Brain microvascular endothelial cell (primary cell): ENCODE measurements at places on chromosomes 13 and 19.
A peak's percentile ranks its signal among the peaks of the same experiment; 100 is the strongest.

DNA sequence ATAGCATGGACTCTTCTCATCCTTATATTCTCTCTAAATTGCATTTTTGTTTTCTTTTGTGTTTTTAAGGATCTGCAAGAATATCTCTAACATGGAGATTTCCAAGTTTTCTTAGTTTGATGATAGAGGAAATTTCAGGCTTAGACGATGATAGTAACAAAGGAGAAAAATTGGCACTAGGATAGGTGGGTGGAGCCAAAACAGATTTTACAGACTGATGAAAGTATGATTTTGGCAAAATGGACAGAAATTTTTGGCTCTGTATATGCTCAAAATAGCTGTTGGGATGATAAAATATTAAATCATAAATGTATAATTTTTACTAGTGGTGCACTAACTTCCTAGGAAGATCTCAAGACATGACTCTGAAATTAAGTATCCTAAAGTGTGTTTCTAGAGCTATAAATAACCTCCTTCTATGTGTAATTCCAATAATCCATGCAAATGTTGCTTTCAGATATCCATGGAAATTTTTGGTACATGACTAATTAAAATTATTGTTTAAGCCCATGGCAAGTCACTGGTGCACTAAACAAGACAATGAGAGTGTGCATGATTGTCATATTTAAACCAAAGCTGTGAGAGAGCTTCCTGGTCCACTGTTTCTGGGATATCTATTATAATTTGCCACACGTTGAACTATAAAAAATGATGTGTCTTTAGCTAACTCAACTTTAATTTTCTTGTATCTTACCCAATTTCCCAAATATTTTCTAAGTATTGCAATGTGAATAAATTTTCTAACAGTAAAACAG lies 55.8 kb upstream of the NBEA start:
- no peak for DNase-seq

- DNase-seq = no peak
Observed at GRCh38 chr19:12756150-12756883, 4.7 kb downstream of the BEST2 start.

GRCh38 chr13:93226065-93226622 lies 463 bp upstream of the GPC6 start:
- peak; percentile 19 for DNase-seq

DNA sequence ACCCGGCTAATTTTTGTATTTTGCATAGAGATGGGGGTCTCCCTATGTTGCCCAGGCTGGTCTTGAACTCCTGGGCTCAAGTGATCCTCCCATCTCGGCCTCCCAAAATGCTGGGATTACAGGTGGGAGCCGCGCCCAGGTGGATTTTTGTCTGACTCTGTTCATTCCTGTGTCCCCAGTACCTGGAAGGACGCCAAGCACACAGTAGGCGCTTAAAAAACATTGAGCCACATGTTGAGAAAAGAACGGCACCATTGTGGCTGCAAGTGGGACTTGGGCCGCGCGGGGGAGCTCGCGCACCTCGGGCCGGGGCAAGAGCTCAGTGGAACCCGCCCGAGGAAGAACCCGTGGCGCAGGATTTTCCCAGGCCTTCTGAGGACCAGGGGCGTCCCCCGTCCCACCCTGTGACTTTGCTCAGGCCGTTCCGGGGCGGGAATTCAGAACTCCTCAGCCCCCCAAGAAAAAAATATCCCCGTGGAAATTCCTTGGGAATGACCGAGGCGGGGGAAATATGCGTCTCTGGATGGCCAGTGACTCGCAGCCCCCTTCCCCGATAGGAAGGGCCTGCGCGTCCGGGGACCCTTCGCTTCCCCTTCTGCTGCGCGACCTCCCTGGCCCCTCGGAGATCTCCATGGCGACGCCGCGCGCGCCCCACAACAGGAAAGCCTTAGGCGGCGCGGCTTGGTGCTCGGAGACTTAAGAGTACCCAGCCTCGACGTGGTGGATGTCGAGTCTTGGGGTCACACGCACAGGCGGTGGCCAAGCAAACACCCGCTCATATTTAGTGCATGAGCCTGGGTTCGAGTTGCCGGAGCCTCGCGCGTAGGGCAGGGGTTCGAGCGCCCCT lies 1.4 kb upstream of the ICAM1 start:
- peak; percentile 68 for DNase-seq

DNA sequence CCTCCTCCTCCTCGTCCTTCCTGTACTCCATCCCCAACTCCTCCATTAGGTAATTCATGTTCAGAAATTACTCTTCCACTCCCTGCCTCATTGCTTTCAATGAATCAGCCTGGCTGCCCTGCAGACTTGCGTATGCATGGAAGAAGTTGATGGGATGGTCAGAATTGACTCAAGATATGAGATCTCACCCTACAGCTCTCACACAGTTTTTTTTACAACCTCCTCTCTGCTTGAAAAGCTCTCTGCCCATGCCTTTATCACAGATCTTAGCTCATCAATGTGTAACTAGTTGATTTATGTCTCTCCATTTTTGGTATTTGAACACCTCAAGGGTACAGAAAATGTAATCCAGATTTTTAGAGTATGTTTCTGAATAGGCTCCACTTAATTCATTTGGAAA lies 506.9 kb downstream of the TBC1D4 start:
- no peak for DNase-seq

DNA sequence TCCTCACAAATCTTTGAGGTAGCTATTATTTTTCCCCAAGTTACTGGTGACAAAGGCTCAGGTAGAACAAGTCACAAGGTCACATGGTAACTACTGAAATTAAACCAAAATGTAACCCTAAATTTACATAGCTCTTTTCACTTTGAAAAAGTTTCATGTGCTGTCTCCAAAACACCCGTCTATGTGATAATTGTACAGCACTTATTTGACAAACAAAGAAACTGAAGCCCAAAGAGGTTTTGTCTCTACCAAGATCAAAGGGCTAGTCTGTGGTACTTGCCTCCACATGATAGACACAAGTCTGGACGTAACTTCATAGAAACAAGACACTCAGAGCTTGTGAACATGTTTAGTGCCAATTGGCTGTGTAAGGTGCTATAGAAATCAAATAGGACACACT lies 108.3 kb downstream of the SACS start:
- DNase-seq = no peak
